ENCODE measurements at places on chromosomes 6 and 20.

- no peak for DNase-seq
Measured at GRCh38 chr20:61449916-61450315, 197.9 kb downstream of the CDH4 start.

DNA sequence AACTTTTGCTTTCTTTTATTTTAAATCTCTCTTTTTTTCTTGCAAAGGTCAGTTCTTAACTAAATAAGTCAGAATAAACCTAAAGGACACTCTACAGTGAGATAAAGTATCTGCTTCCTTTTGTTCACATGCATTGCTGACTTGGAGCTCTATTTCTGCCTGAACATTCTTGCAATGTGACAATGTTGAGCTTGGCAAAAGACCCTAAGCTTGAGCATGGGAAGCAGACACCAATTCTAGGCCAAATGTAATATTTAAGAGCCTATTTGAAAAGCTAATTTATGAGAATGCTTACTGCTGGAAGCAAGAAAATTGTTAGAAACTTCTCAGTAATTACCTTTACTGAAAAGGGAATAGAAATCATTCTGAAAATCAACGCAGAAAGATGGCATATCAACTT is 556.2 kb downstream of the CBLN4 start:
- no peak for DNase-seq

DNA sequence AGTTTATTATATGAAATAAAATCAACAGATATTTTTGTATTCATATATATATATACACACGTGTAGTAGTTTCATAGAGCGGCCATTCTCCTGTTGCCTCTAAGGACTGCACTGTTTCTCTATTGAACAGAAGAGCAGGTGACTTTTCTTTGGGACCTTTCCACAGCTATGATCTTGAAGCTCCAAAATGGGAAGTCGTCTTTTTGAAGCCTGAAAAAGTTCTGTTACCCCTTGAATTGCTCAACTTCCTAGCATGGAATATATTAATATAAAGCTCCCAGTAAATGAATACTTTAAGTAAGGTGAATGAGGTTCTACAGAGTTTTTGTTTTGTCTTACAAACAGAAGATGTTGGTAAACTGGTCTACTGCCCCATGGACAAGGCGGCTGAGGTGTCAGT is 42.2 kb upstream of the ADTRP start:
- DNase-seq, result peak; percentile 31

GRCh38 chr20:23823111-23823510 is 3.4 kb downstream of the CST2 start:
- no peak for DNase-seq

GRCh38 chr6:31076611-31077010 is 35.8 kb downstream of the C6orf15 start:
- no peak for DNase-seq

DNA sequence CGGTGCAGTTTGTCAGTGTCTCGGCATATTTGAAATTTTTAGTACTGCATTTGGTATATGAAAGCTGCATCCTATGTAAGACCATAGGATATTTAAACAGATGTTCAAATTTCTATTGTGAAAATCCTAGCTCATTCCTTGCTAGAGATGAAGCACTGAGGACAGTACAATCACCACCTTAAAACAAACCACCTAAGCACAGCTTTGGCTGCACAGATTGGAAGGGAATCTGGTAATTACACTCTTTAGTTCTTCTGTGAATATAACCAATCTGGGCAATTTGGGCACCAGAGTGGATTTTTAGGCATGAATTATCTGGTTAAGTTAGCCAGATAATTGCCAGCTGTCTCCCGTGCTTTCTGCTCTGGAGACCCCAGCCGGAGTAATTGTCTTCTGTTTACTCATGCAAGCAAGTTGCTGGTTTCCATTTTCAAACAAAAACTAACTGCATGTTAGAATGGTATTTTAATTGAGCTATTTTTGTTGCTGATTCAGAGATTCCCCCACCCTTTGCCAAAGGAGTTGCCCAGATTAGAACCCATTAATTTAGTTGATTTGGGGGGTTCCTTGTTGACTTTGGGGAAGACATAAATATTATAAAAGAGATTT is 36.9 kb downstream of the E2F3 start:
- no peak for DNase-seq

DNA sequence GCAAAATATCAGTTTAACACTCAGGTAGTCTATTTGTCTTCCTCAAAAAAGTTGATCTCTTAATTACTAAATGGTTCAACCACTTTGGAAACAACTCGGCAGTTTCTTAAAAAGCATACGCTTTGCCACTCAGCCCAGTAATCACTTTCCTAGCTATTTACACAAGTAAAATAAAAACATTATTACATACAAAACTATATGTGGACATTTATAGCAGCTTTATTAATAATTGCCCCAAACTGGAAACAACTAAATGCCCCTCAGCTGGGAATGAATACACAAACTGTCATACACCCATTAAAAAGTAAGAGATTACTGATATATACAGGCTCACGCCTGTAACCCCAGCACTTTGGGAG is 7.4 kb downstream of the EEF1A1 start:
- DNase-seq, result no peak

DNA sequence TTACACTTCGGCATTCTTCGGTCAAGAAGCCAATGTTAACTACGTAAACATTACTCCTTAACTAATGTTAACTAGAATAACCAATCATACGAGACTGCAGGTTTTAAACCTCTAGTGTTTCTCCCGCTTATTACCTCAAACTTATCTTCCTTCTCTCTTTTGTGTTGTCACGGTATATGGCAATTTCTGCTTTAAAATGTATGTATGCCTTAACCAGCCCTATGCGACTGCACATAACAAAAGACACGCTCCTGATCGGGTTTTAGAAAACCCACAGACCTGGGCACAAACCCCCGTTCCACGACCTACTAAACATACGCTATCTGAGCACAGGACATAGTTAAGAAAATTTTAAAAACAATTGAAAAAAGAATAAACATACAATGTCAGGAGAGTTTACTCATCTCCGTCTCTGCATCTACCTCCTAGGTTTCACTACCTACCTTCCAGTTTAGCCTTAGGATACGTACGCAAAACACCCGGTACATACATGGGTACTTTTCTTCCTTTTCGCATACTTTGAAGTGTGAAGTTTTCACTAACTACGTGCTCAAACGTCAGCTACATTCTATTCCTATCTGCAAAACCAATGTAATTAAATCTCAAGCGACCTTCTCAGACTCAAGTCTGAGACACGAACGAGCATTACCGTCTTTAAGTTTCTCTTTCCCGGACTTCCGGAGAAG is 1.1 kb downstream of the CD164 start:
- DNase-seq, result peak; percentile 42

DNA sequence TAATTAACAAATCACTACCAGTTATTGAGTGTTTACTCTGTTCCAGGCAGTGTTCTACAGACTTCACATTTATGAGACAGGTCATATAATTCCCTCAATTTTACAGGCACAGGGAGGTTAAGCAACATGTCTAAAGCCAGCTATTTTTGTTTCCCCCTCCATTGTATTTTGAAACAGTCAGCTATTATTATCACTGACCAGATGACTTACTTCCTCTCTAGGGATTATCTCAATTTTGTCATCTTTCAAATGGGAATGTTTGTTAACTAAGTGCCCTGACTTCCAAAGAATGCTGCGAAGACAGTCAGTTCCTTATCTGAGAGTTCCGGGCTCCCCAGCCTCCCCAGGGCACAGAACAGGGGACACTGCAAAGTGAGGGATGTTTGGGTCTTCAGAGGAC is 5.6 kb upstream of the CNPY3 start:
- DNase-seq, result peak; percentile 86

Measured in inflammatory macrophage treated with lipopolysaccharide for 1 hour (primary cell).